ENCODE measurements at places on chromosomes 13 and 19. TPM values are rescaled to one million over a fixed set of nuclear protein-coding genes. Genes with fewer than 3 reads are reported as not detected.

ZNF491 gene
- 1.6 TPM for polyA plus RNA-seq

ZGLP1 gene
- 3.4 TPM for polyA plus RNA-seq

ZNF470 gene
- polyA plus RNA-seq: 4.0 TPM

ARRDC5 gene
- polyA plus RNA-seq: 0.18 TPM

CALR3 gene
- polyA plus RNA-seq: not detected

CAPN12 gene
- 3.2 TPM for polyA plus RNA-seq
